ENCODE measurements at places on chromosomes 4 and X. TPM values are rescaled to one million over a fixed set of nuclear protein-coding genes. Genes with fewer than 3 reads are reported as not detected.

SSX2B gene
- not detected for total RNA-seq

DNA sequence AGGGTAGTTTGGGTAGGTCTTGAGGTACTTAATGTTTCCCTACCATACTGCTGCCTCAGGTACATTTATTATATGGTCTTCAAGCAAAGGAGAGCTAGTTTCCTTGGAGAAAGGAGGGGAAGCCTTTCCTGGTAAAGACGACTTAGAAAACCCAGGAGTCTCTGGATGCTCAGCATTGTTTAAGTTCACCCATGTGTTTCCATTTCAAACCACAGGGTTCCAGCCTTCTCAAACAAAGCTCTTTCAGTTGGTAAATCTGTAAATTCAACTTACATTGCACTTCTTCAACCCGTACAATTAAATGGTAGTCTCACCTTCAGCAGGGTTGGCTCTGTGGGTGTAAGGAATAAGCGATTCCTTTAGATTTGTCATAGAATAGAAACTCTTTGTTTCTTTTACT lies 111.9 kb upstream of the UNC5C start:
- DNase-seq = no peak

DNA sequence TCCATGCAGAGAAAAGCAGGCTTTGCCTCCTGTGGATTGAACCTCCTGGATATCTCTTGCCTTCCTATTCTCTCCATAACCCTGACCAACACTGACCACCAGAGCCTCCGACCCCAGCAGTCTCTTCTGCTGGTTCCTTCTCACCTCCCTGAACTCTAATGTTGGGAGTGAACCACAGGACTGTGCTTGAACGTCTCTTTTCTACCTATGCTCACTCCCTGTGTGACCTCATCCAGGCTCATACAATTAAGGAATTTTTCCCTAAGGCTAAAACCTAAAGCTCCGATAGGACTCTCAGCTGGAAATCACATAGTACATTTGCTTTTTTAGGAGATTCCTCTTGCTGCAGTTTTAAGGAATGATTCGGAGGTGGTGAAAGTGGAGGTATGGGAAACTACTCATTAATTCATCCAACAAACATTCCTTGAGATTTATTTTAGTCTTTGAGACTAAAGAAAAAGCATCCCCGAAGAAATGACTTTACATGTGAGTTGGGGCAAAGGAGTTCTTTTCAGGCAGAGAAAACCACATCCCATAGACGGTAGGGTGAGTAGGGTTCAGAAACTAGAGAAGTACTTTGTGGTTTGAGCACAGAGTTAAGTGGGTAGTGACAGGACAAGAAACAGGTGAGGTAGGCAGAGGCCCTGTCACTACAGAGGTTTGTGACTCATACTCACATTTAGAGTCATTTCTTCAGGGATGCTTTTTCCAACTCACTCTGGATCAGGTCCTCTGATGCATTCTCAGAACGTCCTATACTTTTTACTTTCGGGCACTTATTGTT lies 30.8 kb downstream of the NDNF start:
- no peak for DNase-seq

- no peak for DNase-seq
Measured at GRCh38 chrX:77628294-77629025, 157.6 kb downstream of the ATRX start.

GRCh38 chrX:16653424-16653823 lies 3.5 kb downstream of the S100G start:
- DNase-seq = no peak

- no peak for DNase-seq
Measured at GRCh38 chr4:2570551-2571222, 34.2 kb downstream of the FAM193A start.

MGARP gene
- total RNA-seq = 1.7 TPM

CHM gene
- 15.6 TPM for total RNA-seq

KLHL34 gene
- total RNA-seq = 2.4 TPM

GRCh38 chrX:149541521-149542047 lies 772 bp downstream of the EOLA1 start:
- no peak for DNase-seq

GRCh38 chr4:158771776-158772175 lies 3.0 kb downstream of the FNIP2 start:
- DNase-seq = no peak

- no peak for DNase-seq
Measured at GRCh38 chr4:93764639-93765246, 63.8 kb upstream of the ATOH1 start.

GRCh38 chr4:53479736-53480525 lies 102.5 kb downstream of the FIP1L1 start:
- DNase-seq = no peak

DNA sequence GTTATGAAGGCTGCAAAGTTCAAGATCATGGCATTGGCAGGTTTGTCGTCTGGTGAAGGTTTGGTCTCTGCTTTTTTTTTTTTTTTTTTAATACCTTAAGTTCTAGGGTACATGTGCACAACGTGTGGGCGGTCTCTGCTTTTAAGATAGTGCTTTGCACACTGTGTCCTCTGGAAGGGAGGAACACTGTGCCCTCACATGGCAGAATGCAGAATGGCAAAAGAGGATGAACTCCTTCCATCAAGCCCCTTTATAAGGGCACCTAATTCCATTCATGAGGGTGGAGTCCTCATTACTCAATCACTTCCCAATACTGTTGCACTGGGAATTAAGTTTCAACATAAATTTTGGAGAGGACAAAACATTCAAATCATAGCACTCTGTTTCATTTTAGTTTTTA lies 101.4 kb downstream of the GLRA2 start:
- DNase-seq = no peak

GRCh38 chrX:123753656-123754350 lies 21.0 kb upstream of the THOC2 start:
- no peak for DNase-seq

- no peak for DNase-seq
Measured at GRCh38 chrX:153974726-153975286, 2.3 kb downstream of the TMEM187 start.

NAP1L2 gene
- 18.8 TPM for total RNA-seq

RBMXL3 gene
- total RNA-seq = not detected

ARHGAP36 gene
- not detected for total RNA-seq

ELF4 gene
- total RNA-seq = 3.1 TPM

TMEM47 gene
- 40.8 TPM for total RNA-seq

ARMCX2 gene
- total RNA-seq = 54.6 TPM

- peak; percentile 90 for DNase-seq
Measured at GRCh38 chrX:68433155-68433980, at the start of gene OPHN1. Gene OPHN1 (minus strand): TSS chrX:68433495. CDS start chrX:68433020, 475 bp downstream.

- no peak for DNase-seq
Measured at GRCh38 chr4:25174674-25175073, 14.4 kb upstream of the SEPSECS start.

CTAG2 gene
- not detected for total RNA-seq

- DNase-seq = no peak
Measured at GRCh38 chr4:47705326-47705981, 132.4 kb downstream of the CORIN start.

DNA sequence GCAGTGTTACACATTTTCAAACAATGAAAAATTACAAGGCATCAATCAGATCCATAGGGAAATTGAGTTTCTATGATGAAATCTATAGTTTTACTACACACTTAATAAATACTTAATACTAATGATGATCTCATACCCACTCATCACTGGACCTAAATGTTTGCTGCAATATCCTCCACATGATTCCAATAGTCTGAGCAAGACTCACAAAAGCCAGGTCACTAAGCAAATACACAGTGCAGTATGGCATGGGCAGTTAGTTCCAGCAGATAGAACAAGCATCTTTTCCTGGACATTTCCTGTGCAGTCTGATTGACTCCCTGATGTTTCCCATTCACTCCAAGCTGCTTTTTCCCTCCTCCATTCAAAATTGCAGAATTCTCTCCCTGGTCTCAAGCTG lies 109.0 kb upstream of the ATOH1 start:
- no peak for DNase-seq

TCEAL7 gene
- 8.5 TPM for total RNA-seq

- no peak for DNase-seq
Measured at GRCh38 chr4:161419822-161420221, 744.0 kb downstream of the FSTL5 start.

GLRA2 gene
- total RNA-seq = not detected

LNX1 gene
- total RNA-seq = 9.4 TPM

- DNase-seq = no peak
Measured at GRCh38 chr4:66328803-66329574, 658.7 kb upstream of the EPHA5 start.

DNA sequence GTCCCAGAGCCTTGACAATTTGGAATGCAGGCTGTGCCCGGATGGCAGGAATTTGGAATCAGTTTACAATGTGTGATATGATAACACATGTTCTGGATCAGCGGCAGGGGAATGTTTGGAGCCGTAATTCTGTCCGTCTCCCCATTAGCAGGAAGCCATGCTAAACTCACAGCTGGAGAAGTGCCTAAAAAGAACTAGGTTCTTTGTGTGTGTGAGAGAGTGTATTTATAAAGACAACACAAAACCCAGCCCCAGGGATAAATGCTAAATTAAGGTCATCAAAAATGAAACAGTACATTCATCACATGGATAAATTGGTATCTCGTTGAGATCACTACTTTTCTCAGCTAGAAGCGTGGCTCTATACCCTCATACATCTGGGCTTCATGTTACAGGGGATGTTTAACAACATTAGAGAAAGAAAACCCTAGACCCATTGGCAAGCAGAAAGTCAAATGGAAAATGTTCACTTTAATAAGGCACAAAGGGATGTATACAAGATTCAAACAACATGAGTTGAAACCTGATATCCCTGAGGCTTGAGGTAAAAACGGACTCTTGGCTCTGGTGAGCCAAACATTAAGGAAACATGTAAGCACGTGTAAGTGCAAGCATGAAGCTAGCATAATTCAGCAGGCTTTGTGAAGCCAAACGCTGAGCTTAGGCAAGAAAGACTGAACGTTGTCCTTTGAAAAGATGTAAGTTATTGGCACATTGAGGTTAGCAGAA lies 18.0 kb upstream of the TMEM131L start:
- DNase-seq = no peak

HELQ gene
- total RNA-seq = 14.5 TPM

KLF8 gene
- total RNA-seq = 7.8 TPM

GRCh38 chr4:26319949-26320537 lies 771 bp upstream of the RBPJ start:
- DNase-seq = no peak

DNA sequence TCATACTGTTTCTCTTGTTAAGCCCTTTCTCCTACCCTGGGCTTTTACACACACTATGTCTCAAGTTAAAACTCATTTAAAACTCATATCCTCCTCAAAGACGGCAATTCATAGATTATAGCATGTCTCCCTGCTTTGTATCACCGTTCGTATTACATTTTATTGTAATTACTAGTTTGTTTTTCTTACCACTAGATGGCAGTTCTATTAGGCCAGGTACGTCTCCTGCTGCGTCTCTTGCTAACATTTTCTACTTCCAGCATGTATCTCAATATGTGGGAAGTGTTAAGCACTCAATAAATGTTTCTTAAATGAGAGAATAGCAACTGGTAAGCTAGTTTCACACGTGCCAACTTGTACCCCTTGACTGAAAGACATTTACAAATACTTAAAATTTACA lies 450.3 kb upstream of the PCDH7 start:
- no peak for DNase-seq

TCEAL1 gene
- total RNA-seq = 33.5 TPM

DNA sequence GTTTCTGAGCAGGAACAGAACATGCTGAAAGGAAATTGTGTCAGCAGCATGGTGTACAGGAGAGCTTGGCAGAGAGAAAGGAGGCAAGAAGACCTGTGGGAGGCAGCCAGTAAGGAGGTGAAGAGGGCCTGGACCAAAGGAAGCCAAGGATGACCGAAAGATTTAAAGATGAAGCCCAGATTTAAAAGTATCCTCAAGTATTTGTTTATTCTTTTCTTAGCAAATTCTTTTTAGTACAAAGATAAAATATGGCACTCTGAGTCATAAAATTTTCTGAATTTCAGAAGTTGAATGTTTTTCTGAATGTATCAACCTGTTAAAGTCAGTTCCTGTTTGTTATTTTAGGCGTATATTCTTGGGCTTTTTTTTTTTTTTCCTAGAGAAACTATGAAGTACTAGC lies 3.5 kb downstream of the PKD2 start:
- DNase-seq = no peak

- DNase-seq = no peak
Measured at GRCh38 chr4:15291122-15291521, 136.7 kb upstream of the C1QTNF7 start.

DRD5 gene
- not detected for total RNA-seq

GRCh38 chr4:127586922-127587571 lies 45.7 kb upstream of the INTU start:
- DNase-seq = no peak

PDLIM3 gene
- 267 TPM for total RNA-seq

- DNase-seq = no peak
Measured at GRCh38 chr4:105291925-105292324, 145.2 kb downstream of the TET2 start.

EVC gene
- 14.0 TPM for total RNA-seq

NWD2 gene
- total RNA-seq = not detected

- no peak for DNase-seq
Measured at GRCh38 chr4:180285796-180286195, 1957.4 kb upstream of the TENM3 start.

GRCh38 chr4:81796790-81797528 lies 325.3 kb upstream of the RASGEF1B start:
- no peak for DNase-seq

ARHGAP4 gene
- total RNA-seq = 22.9 TPM

- no peak for DNase-seq
Measured at GRCh38 chr4:162952232-162952631, 214.5 kb downstream of the NAF1 start.

- no peak for DNase-seq
Measured at GRCh38 chr4:108446556-108446955, 173.8 kb upstream of the RPL34 start.

FREM3 gene
- not detected for total RNA-seq

AKAP14 gene
- not detected for total RNA-seq

GRCh38 chrX:130304587-130305368 lies 34.9 kb upstream of the SLC25A14 start:
- no peak for DNase-seq

DNA sequence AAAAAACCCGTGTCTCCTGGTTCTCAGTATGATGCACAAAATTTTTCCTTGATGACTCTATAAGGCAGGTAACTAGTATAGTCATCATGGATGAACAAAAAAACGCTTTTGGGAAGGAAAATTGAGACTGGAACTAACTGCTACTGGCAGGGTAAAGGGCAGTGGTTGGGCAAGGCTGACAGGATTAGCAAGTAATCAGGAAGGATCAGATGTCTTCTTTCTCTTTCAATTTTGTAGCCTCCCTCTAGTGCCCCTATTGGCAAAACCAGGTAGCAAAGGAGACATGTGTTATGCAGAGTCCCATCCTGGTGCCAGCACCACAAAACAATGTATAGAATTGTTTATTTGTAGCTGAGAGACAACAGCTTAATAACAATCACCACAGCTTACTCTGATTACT lies 12.8 kb upstream of the SLITRK4 start:
- DNase-seq = peak; percentile 20

DNA sequence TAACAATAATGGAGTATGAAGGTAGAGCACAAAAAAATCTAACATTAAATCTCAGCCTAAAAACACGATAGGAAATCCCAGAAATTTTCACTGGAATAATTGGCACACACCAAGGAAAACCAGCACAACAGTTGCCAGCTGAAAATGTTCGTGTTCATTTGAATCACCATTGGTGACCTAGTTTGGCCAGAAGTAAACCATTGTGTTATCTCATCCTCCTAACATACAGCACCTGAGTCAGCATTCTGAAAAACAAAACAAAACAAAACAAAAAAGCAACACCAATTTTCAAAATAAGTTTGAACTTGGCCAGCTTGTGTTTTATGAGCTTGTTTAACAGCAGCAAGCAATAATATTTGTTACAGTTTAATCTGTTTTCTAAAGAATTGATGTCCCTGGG lies 41.1 kb downstream of the UCHL1 start:
- no peak for DNase-seq

Data from right cardiac atrium (tissue), 5 donors.